ENCODE measurements at places on chromosomes 3 and 15.

DNA sequence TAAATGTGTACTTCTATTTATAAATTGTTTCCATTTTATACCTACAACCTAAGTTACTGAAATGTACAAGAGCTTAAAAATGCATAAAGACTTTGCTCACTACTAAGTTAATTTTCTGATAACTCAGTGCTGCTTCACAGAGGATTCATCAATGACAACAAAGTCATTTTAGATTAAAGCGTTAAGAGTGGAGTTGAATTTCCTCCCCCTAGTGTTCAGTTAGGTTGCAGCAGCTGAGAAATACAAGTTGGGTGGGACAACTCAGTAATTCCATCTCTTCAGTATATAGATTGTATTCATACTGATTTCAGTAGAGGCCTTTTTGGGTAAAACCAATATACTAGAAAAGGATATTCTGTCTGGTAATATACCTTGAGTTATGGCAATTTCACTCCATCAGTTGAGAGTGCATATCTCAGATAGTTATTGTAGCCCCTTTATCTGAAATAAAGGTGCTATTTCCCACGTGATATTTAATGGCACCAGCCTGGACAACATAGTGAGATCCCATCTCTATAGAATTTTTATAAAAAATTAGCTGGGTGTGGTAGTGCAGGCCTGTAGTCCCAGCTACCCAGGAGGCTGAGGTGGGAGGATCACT is 6.9 kb upstream of the RPL35A start:
- no peak for DNase-seq

- no peak for DNase-seq
Measured at GRCh38 chr15:51580982-51581381, 41.6 kb downstream of the DMXL2 start.

DNA sequence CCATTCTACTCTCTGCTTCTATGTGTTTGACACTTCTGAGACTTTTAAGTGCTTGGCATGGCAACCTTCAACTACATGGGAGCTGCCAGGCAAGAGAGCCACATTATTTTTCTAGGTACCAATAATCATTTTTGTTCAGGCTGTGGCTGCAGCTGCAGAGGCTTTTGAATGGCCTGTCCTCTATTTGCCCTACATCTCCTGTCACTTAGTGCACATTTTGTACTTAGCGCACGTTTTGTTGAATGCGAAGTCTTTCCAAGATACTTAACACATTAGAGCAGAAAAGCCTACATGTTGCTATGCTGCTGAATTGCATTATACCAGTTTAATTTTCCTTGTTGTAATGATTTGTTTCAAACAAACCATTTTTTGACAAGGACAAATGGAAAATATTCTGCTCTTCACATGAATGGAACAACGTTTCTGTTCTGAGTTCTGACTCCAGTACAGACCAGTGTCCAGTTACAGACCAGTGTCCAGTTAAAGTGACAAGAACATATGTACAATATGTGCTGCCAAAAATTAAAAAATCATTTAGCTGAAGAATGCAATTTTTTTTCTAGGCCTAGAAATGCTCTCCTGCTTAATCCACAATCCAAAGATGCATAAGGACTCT is 113.9 kb downstream of the ABI3BP start:
- no peak for DNase-seq

DNA sequence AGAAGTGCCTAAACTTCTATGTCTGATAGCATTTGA is at the start of gene TP63:
TSS of gene TP63 (plus strand) at position 17 of the 36 bp plus-strand sequence. CDS start 127 bp downstream, outside the sequence.
- no peak for DNase-seq

DNA sequence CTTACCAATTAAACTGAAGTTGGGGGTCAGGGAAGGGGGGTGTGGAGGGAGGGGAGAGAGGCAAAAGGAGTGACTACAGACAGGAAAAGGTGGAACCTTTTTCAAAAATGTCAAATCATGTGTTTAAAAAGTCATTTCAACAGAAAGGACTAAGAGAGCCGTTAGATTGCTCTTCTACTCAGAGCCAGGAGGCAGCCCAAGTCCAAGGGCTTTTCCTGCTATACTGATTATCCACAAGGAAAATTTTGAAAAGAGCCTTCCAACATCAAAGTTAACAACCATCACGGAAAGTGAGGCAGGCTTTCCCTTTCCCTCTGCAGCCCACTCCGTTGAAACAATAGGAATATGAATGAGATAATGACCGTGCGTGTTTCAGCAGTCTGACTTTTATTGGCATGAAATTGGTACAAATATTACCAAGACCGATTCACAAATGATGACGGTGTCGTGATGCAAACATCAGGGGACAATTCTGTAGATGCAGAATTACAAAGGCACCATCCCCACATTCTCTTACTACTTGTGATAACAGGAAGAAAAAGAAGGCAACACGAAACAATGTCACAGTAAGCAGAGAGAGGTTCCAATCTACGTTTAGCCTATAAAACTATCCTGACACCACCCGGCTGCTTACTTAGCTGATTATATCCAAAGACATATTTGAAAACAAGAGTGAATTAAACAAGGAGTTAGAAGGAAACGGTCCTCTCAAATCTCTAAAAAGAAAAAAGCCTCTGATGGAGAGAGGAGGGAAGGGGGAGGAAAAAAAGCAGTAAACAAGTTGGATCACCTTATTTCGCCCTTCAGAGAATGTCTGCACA is 453.7 kb downstream of the FOXP1 start:
- no peak for DNase-seq
